ENCODE measurements at places on chromosomes 16 and 17.

DNA sequence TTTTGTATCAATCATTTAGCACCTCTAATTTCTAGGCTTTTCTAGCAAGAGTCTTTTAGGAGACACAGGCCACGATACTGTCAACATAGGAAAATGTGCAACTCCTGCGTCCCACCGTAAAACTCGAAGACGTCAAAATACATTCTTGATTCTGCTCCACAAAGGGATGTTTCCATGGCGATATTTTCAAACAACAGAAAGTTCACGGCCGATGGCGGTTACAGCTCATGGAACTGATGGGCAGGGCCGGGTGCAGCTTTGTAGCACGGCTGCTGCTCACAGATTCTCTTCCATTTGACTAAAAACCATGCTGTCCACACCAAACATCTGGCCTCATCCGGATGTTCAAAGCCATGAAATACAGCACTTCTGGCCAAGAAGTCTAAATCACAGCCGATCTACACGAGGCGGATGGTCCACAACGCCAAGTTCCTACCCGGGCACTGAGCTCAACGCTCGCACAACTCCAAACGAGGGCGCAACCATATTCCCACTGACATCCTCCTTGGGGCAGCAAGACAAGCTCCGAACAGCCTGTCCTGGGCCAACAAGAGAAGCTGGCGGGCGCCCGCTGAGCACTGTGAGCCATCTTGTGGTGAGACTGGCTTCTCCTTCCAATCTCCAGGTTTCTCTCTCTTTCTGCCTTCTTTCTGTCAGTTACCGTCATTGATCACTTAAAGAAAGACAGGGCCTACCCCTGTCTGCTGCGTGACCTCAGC, 79.8 kb downstream of the ZNF778 start:
- no peak for DNase-seq

DNA sequence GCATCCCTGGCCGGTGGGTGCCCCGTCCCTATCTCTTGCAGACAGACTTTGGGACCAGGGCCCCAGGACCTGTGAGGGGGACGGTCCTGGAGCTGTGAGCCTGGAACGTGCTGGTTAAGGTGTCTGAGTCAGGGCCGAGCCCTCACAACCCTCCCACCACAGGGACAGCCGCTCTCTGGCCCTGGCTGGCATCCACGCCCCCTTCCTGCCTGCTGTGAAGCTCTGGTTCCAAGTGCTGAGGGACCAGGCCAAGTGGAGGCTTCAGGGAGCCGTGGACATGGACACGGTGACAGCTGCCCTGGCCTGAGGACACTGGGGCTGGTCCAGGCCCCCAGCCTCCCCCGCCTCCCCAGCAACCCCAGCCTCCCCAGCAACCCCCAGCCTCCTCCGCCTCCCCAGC, 6.6 kb downstream of the TSR3 start:
- no peak for DNase-seq

DNA sequence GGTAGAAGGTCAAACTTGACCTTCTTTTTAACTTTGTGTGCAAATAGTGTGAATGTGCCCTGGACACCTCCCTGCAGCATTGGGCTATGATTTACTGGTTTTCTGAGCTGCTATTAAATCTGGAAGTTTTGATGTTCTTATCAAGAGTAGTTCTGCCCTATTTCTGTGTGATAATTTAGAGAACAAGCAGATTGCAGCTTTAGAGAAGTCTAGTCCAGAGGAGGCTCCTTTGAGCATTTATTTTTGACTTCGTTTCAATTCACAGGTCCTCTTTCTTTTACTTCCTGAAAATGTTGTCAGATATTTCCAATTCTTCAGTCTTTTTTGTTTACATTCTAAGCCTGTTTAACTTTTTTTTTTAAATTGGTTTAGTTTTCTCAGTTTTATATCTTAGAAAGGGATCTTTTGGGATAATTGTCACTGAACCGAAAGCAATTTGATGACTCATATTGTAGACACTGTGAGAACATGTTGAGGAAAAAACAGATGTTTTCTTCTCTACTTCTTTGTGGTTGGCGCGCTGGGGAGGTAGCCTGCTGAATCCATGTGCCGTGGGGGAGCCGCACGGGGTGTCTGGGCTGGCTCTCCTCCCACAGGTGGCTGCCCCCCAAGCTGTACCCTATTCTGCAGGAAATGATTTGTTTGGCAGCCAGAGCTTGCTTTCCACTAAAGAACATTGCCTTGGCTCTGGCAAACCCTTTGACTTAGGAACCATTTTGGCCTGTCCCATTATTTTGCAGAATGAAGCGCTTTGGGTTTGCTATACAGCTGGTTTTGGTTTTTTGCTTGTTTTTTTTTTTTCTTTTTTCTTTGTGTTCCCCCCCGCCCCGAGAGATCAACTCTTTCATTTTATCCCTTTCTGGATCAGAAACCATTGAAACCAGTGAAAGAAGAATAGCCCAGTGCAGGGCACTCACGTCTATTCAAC, 53.4 kb downstream of the MFSD11 start:
- DNase-seq: no peak

GRCh38 chr17:77891602-77892001, 66.9 kb upstream of the TNRC6C start:
- no peak for DNase-seq

- no peak for DNase-seq
These were observed 9.7 kb downstream of the TOB1 start for GRCh38 chr17:50856431-50856830.

DNA sequence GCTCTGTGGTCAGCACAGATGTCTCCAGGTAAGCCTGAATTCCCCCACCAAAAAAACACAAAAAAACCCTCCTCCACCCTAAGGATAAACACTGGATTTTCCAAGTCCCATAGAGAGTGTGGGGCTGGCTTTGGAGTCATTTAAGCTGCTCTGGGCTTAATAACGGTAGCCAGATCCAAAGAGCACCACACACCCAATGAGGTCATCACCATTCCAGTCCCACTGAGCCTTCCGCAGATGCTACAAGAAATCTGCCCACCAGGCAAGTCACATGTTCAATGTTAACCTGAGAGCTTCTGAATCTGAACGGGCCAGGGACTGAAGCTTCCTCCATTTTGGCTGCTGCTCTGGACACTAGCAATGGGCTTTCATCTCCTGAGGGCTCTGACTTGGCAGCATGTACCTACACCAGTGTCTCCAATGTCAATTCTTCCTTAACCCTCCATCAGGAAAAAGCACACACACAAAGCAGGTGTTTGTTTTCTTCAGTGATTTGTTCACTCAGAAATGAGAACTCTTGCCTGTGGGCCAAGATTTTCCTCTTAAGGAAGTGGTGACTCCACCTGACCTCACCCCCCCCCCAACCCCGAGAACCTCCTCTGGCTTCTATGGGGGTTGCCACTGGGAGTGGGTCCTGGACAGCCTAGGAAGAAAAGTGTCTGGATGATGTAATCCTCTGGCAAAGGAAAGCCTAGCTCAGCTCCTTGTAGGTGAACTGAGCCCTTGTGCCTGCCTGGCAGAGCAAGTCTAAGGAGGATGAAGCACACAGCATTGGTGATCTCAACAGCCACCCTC, 220.1 kb downstream of the FOXL1 start:
- DNase-seq: no peak

DNA sequence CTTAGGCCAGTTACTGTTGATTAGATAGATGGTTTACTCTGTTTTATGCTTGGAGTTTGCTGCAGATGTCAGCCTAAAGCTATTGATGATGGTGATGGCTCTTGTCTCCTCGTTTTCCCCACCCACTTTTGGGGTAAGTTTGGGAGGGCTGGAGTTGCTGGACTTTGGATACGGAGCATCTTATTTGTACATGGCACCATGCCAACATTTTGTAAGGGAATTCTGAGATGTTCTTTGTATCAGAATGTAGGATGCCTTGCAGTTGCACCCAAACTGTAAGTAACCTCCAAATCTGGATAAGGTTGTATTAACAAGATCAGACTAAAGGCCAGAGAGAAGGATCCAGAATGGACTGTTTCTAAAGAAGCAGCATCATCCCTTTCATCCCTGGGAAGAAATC, 551.9 kb upstream of the ZFHX3 start:
- DNase-seq: no peak

GRCh38 chr16:69532641-69533455, 32.9 kb upstream of the NFAT5 start:
- DNase-seq: no peak

DNA sequence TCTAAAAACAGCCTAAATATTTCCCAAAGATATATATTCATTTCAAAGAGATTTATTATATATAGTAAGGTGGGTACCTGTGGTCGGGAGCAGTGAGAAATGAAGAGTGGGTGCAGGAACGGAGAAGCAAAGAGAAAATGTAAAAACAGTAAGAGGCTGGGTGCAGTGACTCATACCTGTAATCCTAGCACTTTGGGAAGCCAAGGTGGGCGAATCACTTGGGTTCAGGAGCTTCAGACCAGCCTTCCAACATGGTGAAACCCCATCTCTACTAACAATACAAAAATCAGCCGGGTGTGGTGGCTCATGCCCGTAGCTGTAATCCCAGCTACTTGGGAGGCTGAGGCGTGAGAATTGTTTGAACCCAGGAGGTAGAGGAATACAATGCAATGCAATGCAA, 257.1 kb downstream of the BCAS3 start:
- DNase-seq: no peak

- no peak for DNase-seq
These were observed 18.1 kb downstream of the NTAN1 start for GRCh38 chr16:15037745-15038144.

DNA sequence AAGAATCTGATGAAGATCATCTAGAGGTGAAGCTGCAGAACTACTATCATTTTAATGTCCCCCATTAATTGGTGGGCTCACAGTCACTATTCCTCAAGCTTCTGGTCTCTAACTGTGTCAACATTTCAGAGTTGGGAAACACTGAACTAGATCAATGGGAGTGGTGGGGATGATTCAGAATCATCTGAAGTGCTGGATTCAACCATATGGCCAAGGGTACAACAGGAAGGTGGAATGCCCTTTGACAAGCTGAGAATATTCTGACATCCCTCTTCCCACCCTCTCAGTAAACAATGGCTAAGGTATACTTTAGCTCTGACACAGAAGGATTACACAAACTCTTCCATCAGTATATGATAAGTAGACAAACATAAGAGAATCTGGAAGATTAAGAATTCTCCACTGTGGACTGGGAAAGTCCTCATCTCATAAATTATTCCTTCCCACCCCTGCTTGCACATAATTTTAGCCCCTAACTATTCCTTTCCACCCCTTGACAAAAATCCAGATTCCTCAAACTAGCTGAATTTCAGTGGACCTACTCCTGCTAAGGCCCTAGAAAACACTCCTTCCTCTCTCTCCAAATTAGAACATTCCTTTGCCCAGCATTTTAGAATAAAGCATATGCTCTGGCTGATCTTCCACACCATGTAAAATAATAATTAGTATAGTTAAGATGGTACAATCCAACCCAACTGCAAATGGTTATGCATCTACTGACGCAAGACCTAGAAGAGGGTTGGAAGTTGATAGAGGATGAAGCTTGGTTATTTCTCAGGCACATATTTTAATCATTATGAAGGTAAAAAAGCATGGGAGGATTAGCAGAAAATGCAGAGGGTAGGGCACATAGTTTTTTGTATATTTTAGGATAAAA, 16.3 kb upstream of the RFFL start:
- no peak for DNase-seq

- no peak for DNase-seq
These were observed 25.2 kb upstream of the USP36 start for GRCh38 chr17:78865682-78866390.

GRCh38 chr17:16676676-16677268, 13.3 kb upstream of the CCDC144A start:
- no peak for DNase-seq

- DNase-seq: no peak
These were observed 38.3 kb upstream of the MAP3K14 start for GRCh38 chr17:45355087-45355486.

- no peak for DNase-seq
These were observed 32.2 kb downstream of the TEX2 start for GRCh38 chr17:64230791-64231408.

DNA sequence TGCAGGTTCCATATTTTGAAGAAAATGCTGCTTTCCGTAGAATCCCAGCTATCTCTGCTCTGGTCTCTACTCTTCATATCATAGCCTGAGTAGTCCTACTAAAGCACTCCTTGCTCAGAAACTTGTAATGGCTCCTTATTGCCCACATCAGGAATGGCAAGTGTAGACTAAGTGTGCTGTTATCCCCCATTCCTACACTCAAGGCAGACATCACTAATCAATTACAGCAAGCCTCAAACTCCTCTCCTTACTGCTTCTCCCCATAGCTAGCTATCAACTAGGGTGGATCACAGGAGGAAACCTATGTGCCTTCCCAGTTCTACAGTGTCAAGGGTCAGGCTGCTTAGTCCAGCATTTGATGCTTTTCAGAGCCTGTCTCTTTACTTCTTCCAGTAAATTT, 163.4 kb downstream of the HAPSTR1 start:
- DNase-seq: no peak

GRCh38 chr17:17815062-17815406, 21.8 kb downstream of the SREBF1 start:
- DNase-seq: no peak

GRCh38 chr17:38881600-38882191, 11.8 kb downstream of the LASP1 start:
- no peak for DNase-seq

DNA sequence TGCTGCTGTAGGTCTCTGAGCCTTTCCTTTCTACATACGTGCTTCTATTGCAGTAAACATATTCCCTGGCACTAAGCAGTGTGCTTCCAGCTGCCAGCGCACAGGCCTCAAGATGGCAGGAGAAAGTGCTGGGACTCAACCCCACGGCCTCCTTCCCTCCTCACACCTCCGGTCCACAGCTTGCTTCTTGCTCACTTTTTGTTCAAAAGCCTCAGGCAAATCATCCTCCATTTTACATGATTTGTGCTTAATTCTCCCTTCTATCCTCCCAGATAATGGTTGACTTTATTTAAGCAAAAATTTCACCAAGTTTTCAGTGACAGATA, 5.4 kb downstream of the CDK5R1 start:
- no peak for DNase-seq

DNA sequence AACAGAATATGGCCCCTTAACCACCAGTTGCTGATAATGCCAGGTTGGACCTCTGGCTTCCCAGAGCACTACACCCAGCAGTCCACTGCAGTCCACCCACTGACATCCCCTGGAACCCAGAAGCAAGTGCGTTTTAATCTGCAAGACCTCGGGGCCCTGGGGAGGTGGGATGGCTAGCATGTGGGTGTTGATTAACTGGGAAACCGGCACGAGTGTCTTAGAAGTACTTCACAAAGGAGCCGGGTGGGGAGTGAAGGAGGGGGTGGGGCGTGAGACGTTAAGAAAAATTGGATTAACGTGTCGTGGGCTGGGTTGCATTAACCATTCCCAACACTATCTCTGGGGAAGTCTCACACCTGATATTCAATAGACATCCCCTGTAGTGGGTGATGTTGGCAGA, 6.1 kb upstream of the HIC1 start:
- no peak for DNase-seq

DNA sequence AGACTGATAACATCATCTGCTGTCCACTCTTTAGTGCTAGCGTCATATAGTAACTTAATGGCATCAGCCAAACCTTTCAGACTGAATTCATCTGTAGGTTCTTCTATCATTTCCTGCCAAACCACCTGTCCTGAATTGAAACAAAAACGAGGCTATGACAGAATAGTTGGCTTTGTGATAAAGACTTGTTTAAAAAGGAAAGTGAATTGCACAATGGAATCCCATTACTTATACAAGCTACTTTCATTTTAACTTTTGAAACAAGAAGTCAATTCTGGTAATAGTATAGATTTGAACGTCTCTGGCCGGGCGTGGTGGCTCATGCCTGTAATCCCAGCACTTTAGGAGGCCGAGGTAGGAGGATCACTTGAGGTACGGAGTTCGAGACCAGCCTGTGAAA, 18.2 kb downstream of the LASP1NB start:
- DNase-seq: no peak

Data from iPS DF 19.7 (cell line).